ENCODE measurements at places on chromosomes 1 and 21. TPM values are rescaled to one million over a fixed set of nuclear protein-coding genes. Genes with fewer than 3 reads are reported as not detected.

The LMOD1 gene
- total RNA-seq, result 761 TPM

The EPS8L3 gene
- total RNA-seq, result 1.1 TPM

The GUK1 gene
- total RNA-seq, result 252 TPM

The PTCH2 gene
- total RNA-seq, result 0.95 TPM

The HLX gene
- 11.0 TPM for total RNA-seq

The SLX9 gene
- total RNA-seq, result 10.6 TPM

The UQCRHL gene
- 0.81 TPM for total RNA-seq

The SLC44A3 gene
- total RNA-seq, result 2.5 TPM

The BCL2L15 gene
- total RNA-seq, result 1.7 TPM

The OR10J1 gene
- total RNA-seq, result not detected

The GPR161 gene
- total RNA-seq, result 11.6 TPM

The DHRS3 gene
- 65.9 TPM for total RNA-seq

The VCAM1 gene
- 42.4 TPM for total RNA-seq

The CLCA4 gene
- total RNA-seq, result not detected

The GPR52 gene
- 0.68 TPM for total RNA-seq

The NDC1 gene
- 14.6 TPM for total RNA-seq

The DYRK3 gene
- 11.9 TPM for total RNA-seq

The LENEP gene
- not detected for total RNA-seq

The SYCP1 gene
- total RNA-seq, result not detected

The F13B gene
- total RNA-seq, result not detected

The NUCKS1 gene
- 80.6 TPM for total RNA-seq

The CRP gene
- not detected for total RNA-seq

The FCER1G gene
- total RNA-seq, result 101 TPM
